Motor neuron (in vitro differentiated cells): ENCODE measurements at places on chromosomes 3 and 15.

GRCh38 chr3:162441716-162442115 is 945.1 kb downstream of the OTOL1 start:
- ATAC-seq = no peak

DNA sequence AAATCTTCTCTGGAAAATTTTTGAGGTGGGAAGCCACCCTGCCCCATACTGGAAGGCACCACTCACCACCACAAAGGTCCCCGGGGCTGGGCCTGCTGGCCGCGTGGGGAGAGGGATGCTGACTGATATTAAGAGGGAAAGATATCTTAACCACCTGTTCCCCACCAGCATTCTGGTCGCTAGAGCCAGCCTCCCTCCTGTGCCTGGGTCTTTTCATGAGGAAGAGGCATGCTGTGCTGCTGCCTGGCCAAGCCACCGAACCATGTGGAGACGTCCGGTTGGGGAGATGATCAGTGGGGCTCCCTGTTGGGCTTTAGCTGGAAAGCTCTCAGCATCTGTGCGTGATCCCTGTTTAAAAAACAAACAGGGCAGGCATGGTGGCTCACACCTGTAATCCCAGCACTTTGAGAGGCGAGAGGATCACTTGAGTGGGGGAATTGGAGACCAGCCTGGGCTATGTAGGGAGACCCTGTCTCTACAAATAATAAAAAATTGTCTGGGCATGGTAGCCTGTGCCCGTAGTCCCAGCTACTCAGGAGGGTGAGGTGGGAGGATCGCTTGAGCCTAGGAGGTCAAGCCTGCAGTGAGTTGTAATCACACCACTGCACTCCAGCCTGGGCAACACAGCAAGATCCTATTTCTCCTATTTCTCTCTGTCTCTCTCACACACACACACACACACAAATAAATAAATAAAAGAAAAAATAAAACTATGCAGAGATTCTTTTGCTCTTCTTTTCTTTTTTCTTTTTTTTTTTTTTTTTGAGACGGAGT is 1.0 kb downstream of the KLHL18 start:
- ATAC-seq = no peak

DNA sequence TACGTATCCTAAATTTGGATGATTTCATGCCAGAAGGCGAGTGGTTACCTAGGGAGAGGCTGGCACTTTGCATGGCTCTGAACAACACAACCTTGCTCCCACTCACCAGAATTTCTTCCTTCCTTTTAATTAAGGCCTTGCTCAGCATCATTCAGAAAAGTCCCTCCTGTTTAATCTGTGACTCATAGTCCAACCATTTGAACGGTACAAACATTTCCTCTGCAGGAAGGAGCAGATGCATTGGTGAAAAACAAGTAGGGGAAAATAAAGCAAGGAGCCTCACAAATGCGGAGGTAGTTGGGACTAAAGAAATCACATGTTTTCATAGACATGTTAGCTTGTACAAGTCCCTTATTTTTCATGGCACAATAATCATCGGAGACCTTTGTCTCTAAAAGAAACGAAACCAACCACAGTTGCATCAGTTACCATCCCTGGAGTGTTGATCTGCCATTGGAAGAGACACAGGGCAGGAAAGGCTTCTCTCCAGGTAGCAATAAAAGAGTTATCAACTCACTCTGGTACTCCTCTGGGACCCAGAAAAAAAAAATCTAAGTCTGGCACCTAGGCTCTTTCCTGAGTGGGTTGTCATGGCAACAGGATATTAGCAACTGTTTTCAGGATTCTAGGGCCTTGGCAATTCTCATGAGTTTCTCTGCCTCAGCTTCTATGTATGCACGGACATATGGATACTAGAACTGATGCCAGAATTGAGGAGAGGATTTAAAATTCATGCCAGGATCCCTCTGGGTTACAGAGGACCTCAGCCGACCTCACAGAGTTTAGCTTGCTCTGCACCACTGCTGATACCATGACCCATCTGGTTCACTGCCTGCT is 255.4 kb upstream of the ARPP21 start:
- peak; percentile 64 for ATAC-seq

GRCh38 chr3:126152901-126153694 is 27.3 kb downstream of the ALDH1L1 start:
- no peak for ATAC-seq

- peak; percentile 9 for ATAC-seq
Measured at GRCh38 chr3:184717399-184717983, 5.6 kb upstream of the MAGEF1 start.

DNA sequence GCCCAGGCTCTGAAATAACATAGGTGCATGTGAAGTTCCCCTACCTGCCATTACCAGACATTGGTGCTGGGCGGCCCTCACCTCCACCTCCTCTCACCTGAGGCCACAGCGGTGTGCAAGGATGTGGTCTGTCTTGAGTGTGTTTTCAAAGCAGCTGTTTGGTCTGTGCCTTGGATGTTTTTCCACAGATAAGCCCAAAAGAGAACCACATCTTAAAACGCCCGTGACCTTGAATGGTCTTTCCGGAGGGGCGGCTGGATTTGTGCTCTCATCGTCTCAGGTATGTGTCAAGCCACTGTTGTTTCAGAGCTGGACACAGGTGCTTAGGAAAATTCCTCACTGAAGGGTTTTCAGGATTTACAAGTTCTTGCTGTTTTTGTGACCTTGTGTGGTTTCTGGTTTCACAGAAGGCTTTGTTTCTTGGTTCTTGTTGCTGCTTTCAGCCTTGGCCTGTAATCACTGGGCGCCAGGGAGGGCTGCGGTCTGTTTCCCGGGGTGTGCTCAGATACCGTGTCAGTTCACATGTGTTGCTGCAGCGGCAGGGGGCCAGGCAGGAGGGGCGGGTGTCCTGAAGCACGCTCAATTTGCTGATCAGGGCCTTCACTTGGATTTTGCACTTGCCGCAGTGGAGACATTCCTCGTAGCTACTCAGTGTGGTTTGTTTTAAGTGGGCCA is 128.4 kb downstream of the IGF1R start:
- peak; percentile 77 for ATAC-seq

GRCh38 chr15:58671186-58671585 is 78.3 kb downstream of the ADAM10 start:
- no peak for ATAC-seq

DNA sequence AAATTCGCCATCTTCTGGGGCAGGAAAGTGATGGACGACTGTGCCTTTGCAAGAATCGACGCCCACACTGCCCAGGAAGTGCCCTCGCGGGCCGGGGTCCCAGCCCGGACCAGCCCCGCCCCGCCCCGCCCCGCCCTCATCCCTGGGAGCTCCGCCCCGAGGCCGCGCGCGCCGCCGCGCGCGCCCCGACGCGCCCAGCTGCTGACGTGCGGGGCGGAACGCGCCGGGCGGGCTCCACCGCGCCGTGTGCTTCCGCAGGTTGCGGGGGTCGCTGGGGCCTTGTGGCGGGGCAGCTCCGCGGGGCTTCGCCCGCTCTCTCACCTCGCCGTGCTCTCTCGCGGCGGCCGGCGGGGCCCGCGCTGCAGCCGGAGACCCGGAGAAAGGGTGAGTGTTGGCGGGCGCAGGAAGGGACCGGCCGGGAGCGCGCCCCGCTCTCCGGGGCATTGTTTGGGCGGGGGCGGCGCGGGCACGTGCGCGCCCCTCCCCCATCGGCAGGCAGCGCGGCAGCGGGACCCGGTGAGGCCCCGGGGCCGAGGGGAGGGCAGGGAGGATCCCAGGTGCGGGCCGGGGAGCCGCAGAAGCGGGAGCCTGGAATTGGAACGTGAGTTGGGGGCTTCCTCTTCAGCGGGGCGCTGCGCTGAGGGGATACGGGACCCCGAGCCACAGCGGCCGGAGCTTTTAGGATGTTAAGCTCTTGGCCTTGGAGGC is at the start of gene YEATS2:
YEATS2 (plus strand) TSS at position 188 of the 708 bp plus-strand sequence. CDS start 17,366 bp downstream, outside the sequence.
- peak; percentile 83 for ATAC-seq
